C1 segment of cervical spinal cord (tissue), 14 donors: ENCODE measurements at places on chromosomes 5 and 9.

GRCh38 chr9:72476617-72477437, 44.6 kb upstream of the TMC1 start:
- DNase-seq: no peak

- DNase-seq: no peak
Measured at GRCh38 chr5:125256296-125256695, 509.9 kb upstream of the ZNF608 start.

- no peak for DNase-seq
Measured at GRCh38 chr9:108197008-108197365, 658.8 kb downstream of the ACTL7B start.

- no peak for DNase-seq
Measured at GRCh38 chr9:78595200-78595945, 298.4 kb downstream of the PSAT1 start.

DNA sequence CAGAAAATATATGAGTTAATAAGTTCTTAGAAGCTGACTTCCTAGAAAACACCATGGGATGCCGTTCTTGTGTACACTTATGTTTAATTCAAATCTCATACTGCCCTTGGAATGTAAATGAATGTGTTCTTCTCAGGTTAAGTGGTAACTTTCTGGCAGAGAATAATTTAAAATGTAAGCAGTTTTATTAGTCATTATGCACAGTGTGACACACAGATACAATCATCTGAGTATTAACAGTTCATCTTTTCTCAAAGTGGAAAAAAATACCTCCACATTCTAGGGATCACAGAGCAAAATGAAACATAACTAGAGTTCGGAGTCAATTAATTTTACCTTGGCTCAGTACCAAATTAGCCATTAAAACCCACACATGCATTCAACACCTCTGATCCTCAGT, 508.1 kb downstream of the CDH9 start:
- DNase-seq: no peak

DNA sequence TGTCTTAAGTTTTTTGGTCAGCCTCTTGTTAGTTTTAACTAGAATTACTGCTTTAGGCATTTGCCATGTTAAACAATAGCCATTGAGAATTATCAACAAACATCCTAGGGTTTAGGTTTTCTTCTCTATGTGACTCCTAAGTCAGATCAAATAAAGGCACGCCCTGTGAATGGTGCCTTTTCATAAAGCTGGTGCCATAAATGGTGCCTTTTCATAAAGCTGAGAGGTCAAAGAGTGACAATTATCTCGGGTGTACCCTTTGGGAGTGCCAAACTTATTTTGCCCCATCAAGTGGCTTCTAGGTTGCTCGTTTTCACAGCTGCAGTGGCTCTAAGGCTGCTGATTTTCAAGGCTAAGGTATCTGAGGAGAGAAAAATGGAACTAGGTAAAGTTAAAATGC, 391.6 kb downstream of the DMRTA1 start:
- no peak for DNase-seq

DNA sequence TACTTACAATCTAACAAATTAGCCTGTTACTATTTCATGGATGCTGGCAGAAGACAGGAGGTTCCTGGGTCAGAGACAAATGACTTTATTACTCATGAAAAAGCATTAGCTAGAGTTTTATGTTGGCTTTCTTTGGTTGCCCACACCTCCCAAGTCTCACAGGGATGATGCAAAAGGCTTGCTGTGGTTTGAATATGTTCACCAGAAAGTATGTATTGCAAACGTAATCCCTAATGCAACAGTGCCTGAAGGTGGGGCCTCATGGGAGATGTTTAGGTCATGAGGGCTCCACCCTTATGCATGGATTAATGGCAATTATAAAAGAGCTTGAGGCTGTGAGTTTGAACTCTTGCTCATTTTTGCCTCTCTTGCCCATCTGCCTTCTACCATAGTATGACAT, 28.5 kb downstream of the DPYSL3 start:
- no peak for DNase-seq

GRCh38 chr5:139064613-139065012, 133.6 kb downstream of the SIL1 start:
- no peak for DNase-seq

DNA sequence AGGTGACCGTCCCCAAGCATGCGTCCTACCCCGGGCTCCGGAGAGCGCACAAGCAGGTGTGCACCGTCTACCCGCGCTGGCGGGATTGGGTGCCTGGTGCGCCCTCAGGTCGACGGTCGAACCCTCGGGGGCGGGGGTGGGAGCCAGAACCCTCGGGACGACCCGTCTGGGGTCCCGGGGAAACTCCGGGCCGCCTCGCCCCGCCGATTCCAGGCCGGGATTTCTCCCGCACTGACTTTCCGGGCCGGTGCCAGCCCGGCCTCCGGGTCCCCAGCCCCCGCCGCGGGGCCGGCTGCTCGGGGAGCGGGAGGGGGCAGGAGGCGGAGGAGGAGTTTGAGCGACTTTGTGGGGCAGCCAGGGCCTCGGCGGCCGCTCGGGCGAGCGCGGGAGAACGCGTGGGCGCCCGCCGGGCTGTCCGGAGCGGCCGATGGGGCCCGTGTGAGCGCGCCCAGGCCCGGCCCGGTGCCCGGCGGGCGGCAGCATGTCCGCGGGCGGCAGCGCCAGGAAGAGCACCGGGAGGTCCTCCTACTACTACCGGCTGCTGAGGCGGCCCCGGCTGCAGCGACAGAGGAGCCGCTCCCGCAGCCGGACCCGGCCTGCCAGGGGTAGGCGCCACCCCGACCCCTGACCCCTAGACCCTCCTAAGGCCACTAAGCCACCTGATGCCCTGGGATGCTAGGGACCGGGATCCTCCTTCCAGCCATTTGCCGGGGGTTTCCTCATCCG, at the start of gene DAB2IP:
DAB2IP (plus strand) TSS at position 340 of the 726 bp plus-strand sequence; CDS start at position 482, 142 bp downstream.
- DNase-seq: peak; percentile 55

- no peak for DNase-seq
Measured at GRCh38 chr5:172779691-172780341, 8.8 kb upstream of the DUSP1 start.

- DNase-seq: no peak
Measured at GRCh38 chr9:4794691-4795090, 1.9 kb downstream of the RCL1 start.

DNA sequence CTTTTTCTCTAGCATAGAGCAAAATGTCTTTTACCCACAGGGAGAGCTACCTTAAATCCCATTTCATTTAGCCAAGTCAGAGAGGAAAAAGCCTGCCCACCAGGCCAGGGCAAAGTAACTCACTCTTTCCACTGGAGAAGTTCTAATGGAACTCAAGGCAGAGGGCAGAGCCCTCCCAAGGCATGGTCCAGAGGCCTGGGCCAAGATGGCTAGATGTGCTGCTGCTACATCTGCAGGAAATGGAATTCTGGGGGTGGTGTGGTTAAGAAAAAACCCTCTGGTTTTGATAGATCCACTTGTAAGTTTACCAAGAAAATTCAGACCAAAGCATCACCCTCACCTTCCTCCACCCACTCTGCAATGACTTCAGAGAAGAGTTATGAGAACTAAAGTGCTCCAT, 37.3 kb downstream of the CSF2 start:
- DNase-seq: no peak

DNA sequence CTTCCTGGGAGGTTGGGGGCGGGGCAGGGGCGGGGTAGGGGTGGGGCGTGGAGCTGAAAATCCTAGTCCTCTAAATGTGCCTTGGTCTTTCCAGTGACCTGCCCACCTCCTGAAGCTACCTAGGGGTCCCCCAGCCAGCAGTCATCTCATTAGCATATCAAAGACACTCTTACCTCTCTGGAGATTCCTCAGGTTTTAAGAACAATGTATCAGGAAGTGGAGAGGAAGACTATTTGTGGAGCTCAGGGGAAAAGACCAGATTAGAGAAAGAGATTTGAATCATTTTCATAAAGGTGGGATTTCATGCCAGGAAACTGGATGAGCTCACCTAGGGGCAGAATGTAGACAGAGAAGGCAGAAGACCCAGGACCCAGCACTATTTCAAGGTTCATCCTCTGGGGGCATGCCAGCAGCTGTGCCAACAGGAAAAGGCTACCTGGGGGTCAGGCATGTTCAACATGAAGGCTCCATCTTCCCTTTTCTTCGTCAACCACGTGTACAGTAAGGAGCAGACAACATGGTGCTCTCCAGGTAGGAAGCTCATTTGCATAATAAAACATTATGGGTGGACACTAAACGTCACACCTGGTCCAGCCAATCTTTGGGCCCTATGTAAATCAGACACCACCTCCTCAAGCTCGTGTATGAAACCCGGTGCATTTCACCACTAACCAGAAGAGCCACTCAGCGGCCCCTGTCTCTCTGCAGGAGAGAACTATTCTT, 6.9 kb downstream of the GMCL2 start:
- no peak for DNase-seq

DNA sequence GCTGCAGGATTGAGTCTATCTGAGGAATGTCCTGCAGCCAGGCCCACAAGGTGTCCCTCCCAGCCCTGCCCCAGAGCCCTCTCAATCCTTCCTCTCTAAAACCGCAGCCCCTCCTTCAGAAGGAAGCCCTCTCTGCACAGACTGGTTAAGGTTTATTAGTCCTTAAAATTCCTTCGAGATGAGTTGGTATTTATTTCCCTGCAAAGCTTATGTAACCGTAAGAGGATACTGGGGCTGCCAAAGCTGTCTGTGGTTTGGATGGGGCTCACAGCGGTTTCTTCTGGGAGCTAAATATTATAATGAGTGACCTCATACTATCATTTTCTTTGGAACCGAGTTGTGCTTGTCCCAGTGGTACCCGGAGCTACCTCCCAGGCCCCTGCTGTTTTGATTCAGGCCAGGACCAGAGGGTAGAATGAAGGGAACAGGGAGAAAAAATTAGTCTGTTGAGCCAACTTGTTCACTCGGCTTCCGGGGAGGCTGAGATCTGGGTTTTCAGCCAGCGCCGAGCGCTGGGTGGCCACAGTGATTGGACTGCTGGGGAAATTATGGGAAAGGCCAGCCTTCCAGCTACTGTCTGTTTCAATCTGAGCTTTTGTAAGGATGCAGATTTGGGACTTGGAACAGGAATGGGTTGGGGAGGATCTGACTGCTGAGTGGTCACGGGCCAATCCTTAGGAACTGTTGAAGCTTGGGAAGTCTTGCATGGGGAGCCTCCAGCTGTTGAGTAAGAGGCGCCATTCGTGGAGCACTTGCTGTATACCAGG, 107.5 kb downstream of the NDFIP1 start:
- DNase-seq: no peak

DNA sequence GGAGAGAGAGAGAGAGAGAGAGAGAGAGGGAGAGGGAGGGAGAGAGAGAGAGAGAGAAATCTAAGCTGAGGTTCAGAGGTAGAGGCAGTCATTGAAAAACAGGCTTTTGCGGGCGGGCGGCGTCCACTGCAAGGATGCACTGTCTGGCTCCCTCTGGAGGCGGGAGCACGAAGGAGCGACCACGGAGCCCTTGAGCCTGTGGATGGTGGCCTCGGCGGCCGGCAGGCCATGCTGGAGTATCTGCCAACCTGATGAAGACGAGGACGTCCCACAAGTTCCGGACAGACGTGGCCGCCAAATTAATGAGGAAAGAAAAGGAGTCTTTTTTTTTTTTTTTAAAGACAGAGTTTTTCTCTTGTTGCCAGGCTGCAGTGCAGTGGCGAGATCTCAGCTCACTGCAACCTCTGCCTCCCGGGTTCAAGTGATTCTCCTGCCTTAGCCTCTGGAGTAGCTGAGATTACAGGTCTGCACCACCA, 2.2 kb upstream of the CCDC125 start:
- peak; percentile 55 for DNase-seq

GRCh38 chr9:103335461-103335860, 340.3 kb downstream of the CYLC2 start:
- no peak for DNase-seq

DNA sequence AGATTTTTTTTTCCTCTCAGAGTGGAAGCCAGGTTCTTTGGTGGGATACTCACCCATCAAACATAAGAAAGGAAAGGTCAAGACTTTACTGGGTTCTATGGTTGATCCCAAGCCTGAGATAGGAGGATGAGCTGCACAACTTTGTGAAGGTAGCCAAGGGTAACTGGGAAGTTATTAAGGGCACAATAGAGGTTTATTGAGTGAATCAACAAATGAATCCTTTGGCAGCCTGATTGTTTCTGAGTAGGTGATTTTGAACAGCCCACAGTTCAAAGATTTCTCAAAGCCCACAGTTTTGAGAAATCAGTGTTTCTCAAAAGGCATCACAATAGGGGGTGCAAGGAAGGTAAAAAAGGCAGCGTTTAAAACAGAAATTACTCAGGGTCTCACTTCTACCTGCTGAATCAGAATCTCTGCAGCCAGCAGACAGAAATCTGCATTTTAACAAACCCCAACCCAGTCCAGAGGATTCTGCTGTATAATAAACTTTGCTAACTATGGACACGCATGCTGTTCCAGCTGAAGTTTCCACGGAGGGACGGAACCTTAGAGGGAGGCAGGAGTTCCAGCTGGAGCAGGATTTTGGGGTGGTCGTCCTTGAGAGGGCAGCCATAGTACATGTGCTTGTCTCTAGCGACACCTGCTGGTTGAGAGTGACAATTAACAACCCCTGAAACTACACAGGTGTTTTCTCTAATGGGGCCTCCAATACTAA, 32.7 kb upstream of the FSD1L start:
- no peak for DNase-seq

GRCh38 chr9:114641967-114642366, 15.6 kb downstream of the TEX53 start:
- no peak for DNase-seq

- peak; percentile 29 for DNase-seq
Measured at GRCh38 chr5:177111720-177112394, 21.7 kb upstream of the NSD1 start.

DNA sequence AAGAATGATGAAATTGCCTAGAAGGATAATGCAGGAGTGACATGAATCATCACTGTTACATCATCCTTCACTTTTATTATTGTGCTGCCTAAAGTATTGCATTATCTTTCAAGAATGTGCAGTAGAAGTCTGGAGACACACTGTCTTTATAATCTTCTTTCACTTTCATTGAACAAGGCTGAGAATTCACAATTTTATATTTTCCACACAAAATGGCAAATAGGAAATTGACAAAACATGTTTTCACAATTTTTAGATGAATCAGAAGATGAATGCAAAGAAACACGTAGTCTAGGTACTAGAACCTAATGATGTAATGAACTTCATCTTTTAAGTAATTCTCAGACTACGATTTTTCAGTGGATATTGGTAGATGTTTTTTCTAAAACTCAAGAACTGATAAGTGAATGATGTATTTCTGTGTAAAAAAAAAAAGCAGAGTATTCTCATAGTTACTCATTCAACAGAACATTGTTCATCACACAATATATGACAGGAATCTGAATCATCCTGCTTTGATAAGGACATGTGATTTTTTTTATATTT, 131.5 kb upstream of the GRHPR start:
- no peak for DNase-seq

GRCh38 chr5:158623971-158624370, 475.7 kb downstream of the EBF1 start:
- DNase-seq: no peak

- DNase-seq: no peak
Measured at GRCh38 chr9:111853450-111853827, 43.2 kb upstream of the UGCG start.

DNA sequence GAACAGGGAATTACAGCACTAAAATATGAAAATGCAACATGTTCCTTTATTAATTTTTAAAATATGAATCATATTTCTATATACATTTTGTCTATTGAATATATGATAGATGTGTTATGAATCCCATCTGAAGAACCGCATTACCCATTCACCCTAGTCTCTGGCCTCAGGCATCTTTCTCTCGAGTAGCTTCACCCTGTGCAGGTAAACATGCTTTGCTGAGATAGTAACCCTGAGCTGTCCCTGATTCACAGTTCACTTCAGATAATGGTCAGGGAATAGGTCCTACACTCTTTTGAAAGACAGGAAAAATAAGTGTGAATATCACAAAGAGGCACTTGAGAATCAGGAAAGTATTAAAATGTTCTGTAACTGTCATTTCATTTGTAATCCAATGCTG, 766.8 kb downstream of the IRX1 start:
- no peak for DNase-seq

GRCh38 chr9:99925541-99925940, 19.1 kb downstream of the STX17 start:
- no peak for DNase-seq
